ENCODE measurements at places on chromosomes 13 and 19. TPM values are rescaled to one million over a fixed set of nuclear protein-coding genes. Genes with fewer than 3 reads are reported as not detected.

- DNase-seq, result no peak
Measured at GRCh38 chr13:48775285-48775684, 121.6 kb downstream of the CYSLTR2 start.

DNA sequence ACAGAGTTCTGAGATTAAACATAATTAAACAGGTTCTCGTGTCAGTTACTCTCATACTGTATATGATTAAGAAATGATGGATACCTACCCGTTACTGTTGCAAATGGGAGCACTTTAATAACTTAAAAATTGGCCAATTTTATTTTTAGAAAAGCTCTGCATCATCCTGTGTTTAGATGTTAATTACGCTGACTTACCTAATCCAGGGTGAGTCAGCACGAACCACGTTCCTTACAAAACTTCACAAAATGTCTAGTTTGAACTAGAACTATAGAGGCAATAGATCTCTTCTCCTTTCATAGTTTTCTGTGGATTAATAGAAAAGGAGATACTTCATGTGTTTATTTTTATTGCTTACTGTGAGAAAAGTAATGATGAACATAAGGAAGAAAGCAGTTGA, 363.9 kb downstream of the MYO16 start:
- no peak for DNase-seq

DNA sequence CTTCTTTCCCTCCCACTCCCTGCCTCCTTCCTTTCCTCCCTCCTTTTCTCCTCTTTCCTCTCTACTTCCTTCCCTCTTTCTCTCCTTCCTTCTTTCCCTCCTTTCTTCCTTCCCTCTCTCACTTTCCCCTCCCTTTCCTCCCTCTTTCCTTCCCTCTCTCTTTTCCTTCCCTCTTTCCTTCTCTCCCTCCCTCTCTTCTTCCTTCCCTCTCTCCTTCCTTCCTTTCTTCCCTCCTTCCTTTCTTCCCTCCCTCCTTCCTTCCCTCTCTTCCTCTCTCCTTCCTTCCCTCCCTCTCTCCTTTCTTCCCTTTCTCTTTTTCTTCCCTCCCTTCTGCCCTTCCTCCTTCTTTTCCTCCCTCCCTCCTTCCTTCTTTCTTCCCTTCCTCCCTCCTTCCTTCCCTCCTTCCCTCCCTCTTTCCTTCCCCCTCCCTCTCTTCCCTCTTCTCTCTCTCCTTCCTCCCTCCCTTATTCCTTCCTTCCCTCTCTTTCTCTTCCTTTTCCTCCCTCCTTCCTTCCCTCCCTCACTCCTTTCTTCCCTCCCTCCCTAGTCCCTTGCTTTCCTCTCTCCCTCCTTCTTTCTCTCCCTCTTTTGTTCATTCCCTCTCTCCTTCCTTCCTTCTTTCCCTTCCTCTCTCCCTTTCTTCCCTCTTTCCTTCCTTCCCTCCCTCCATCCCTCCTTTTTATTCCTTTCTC, 443.9 kb downstream of the ZNF536 start:
- DNase-seq, result no peak

GRCh38 chr13:105587786-105588185, 947.7 kb downstream of the EFNB2 start:
- DNase-seq, result no peak

GRCh38 chr13:110444226-110444653, 117.3 kb downstream of the RAB20 start:
- peak; percentile 61 for DNase-seq

GRCh38 chr19:47241919-47242577, 11.0 kb upstream of the BBC3 start:
- DNase-seq, result no peak

DNA sequence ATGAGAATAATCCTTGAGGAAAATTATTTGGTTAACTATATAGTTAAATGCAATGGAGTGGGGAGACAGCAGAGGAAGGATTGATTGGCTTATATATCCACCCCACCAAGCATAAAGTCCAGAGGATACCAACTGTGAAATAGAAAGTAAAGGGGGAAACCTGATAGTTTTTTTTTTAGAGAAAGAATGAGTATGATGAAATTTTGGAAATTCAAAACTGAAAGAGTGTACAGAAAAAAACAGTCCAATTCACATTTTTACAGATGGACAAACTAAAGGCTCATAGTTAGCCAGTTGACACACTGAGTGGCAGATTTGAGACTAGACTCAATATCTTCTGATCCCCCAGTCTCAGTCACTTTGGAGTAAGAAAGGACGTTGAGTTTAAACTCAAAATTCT, 51.1 kb downstream of the FNDC3A start:
- peak; percentile 22 for DNase-seq

DNA sequence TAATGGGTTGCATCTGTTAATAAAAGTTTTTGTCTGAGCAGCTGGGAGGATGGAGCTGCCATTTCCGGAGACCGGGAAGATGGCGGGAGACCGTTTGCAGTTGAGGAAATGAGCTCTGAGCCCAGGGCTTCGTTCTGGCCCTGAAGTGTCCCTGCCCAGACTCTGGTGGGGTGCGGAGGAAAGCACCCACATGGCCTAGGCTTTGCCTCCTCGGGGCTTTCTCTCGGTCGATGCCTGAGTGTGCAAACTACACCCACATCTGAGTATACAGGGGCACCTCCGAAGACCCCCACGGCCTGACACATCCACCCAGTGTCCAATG, 15.6 kb upstream of the NANOS3 start:
- no peak for DNase-seq

DNA sequence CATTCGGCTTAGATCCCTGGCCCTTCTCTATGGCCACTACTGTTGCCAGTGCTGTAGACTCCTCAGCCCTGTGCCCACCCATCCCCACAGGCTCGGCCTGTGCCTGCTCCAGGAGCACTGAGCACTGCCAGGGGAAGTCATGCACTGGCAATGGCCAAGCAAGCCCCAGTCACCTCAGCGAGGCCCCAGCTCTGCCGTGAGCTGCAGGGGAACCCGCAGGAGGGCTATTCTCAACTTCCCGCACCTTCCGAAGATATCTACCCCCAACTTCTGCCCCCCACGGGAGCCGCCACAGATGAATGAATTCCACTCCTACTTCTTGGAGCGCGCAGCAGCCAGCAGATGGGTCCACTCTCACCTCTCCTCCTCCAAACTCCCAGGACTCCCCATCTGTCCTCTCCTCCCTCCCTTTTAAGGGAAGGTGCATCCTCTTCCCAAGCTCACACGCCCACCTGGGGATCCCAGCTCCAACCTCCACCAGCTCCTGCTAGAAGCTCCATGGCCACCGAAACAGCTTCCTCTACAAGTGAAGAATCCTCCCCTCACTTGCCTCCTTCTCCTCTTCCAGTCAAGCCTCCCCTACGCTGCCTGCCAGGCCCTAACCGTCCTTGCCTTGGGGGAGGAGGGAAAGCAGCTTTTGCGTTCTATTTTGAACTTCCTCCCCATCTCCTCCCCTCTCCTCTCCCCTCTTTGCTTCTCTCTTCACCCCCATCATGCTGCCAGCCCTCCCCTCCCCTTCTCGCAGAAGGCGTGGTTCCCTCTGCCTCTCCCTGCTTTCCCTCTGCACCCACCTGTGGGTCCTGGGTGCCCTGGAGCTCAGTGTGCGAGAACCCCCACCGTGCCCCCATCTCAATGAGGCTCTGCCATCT, 52.2 kb downstream of the PEPD start:
- DNase-seq, result no peak

- DNase-seq, result no peak
Measured at GRCh38 chr19:1811942-1812425, at the start of gene ATP8B3. ATP8B3 (minus strand) TSS chr19:1812276; CDS start chr19:1811736, 540 bp downstream.

DNA sequence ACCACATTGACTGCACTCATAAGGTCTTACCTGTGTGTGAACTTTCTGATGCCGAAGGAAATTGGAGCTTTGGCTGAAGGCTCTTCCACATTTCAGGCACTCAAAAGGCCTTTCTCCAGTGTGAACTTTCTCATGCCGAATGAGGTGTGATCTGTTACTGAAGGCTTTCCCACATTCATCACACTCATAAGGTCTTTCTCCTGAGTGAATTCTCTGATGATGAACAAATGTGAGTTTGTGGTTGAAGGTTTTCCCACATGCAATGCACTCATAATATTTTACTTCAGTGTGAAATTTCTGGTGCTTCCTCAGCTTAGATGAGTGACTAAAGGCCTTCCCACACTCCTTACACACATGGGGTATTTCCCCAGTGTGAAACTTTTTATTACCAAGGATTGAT, 5.7 kb downstream of the ZNF132 start:
- no peak for DNase-seq

DNA sequence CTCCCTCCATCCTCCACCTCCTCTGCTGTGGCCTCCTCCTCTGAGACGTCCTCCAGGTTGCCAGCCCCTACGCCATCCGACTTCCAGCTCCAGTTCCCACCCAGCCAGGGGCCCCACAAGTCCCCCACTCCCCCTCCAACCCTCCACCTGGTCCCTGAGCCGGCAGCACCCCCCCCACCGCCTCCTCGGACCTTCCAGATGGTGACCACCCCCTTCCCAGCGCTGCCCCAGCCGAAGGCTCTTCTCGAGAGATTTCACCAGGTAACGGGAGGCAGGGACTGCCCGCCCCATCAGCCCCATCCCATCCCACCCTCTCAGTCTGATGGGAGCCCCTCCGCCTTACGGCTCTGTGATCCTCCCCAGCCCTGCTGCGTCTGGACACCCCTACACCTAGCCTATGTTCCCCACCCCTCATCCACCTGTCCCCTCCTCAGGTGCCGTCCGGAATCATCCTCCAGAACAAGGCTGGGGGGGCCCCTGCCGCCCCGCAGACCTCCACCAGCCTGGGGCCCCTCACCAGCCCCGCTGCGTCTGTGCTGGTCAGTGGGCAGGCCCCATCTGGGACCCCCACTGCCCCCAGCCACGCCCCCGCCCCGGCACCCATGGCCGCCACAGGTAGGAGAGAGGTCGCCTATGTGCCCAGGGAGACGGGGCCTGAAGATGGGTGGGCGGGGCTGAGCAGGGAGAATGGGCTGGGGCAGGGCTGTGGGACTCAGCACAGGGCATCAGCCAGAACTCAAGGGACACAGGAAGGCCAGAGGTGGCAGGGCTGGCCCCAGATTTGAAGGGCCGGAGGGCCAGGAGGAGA, 18.6 kb upstream of the EHD2 start:
- DNase-seq, result no peak

DNA sequence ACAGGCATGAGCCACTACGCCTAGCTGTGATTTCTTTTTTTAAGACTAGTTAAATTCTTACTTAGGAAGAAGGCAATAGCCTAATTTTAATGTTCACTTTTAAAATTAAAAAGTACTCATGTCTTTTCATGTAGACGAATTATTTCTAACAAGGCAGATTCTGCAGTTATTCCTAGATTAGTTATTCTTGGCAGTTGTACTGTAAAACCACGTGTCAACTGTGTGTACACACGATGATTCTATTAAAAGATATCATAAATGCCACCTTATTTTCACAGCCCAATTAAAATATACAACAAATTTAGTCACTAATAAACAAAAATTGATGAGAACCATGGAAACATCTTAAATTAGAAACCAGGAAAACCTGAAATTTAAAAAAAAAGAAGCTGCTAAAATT, 10.6 kb upstream of the FOXO1 start:
- no peak for DNase-seq

- no peak for DNase-seq
Measured at GRCh38 chr13:59861676-59862075, 302.1 kb downstream of the DIAPH3 start.

GRCh38 chr13:81927347-81927746, 1586.4 kb upstream of the SPRY2 start:
- DNase-seq, result no peak

DNA sequence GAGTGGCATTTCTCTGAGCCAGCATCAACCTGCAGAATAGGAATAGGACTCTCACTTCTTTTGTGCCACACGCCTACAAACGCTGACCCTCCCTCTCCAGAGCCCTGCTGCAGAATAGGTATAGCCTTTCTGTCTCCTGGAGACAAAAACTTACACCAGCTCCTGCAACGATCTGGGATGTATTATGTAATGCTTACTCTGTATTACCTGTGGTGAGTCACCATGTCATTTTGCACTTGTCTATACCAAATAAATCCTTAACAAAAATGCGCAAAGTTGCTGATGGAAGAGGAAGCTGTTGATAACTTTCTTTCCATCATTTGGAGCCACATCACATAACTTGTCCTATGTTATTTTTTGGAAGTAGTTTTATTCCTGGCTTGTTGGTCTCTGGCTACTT, 155.8 kb upstream of the FNDC3A start:
- DNase-seq, result no peak

DNA sequence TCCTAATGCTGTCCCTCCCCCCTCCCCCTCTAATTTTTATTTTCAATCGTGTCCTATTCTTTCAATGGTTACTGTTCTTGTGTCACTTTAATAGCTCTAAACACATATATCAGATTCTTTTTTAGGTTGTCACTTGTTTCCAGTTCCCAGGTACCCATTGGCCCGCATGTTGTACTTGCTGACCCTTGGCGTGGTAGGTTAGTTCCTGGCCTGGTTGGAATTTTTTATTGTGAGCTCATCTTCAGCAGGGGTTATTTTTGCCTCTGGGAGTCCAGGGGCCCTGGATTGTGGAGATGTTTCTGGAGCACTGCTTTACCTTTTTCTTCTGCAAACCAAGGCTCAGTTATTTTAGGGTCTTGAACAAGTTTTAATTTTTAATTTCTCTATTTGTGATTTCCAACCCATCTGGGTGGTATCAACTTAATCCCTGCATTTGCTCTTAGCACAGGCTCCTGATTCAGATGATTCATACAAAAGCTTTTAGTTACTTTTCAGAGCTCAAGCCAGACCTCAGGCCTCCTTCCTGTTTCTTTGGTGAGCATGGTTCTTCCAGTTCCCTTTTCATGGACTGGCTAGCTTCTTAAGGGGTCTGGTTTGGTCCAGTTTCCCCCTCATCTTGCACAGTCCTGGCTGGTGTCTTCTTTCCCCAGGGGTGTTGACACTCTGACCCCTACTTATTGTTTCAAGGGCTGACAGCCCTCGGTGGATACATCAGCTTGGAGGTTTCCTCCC, 220.5 kb downstream of the TM9SF2 start:
- DNase-seq, result no peak

- DNase-seq, result no peak
Measured at GRCh38 chr19:50039968-50040367, 14.2 kb downstream of the ZNF473 start.

The PSG4 gene
- total RNA-seq, result not detected

The AMH gene
- 1.8 TPM for total RNA-seq

The ARHGEF7 gene
- 35.9 TPM for total RNA-seq

The NMRK2 gene
- total RNA-seq, result not detected

The PNMA8A gene
- 2.1 TPM for total RNA-seq

The PRX gene
- total RNA-seq, result 10.2 TPM

Data from fibroblast of the aortic adventitia (primary cell).